NK-92 treated with Interleukin-12 subunit alpha and Interleukin-12 subunit beta, amount 100 ng/mL, for 24 hours (cell line): ENCODE measurements at places on chromosomes 1 and 21.

GRCh38 chr1:21552715-21553114 is 43.5 kb downstream of the ALPL start:
- DNase-seq, result no peak

DNA sequence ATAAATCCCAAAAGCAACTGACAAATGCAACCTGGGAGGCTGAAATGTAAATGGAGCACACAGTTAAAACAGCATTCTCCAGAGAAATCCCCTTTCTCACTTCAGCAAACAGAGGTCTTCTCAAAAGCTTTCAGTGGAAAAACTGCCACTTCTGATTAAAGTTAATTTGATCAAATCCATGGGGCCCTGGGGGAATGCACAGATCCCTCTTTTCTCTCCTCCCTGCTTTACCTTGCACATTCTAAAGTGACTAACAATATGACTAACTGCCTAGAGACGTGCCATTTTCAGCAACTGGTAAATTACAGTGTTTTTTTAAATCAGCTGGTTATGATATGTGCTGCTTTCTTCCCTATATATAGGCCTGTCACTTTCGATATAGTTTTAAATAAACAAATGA is 142.5 kb downstream of the RERE start:
- no peak for DNase-seq

DNA sequence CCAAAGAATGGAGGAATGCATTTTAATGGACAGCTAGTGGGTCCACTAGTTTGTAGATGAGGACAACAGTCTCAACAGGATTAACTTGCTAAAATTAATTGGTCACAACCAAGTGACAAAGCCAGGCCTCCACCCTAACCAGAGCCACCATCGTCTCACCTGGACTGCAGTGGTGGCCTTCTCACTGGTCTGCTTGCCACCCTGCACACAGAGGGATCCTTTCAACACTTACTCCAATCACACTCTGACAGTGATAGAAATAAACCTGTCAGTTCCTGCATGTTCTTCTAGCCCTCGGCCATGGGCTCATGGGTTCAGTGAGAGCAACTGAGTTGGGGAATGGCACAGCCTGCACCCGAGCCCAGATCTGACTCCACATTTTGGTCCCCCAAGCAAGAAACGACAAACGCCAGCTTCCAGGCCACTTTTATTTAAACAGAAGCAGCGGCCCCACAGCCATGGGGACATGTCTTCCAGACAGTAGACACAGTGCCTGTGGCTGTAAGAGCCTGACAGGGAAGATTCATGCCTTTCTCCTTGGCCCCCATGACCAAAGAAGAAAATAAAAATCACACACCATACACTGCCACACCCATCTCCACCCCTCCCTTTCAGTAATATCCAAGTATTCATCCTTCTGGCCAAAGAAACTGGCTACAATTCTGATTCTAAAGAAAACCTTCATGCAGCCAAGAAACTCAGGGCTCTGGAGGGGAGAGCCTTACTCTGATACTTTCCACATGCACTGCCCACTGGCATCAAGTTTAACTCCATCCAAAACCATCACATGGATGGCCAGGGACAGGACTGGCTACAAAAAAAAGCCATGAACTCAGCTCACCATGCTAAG is 37.6 kb downstream of the DHCR24 start:
- DNase-seq, result no peak

- DNase-seq, result no peak
Observed at GRCh38 chr1:20344738-20345137, 54.1 kb downstream of the VWA5B1 start.

GRCh38 chr1:225155555-225155954 is 226.1 kb downstream of the DNAH14 start:
- no peak for DNase-seq

- no peak for DNase-seq
Observed at GRCh38 chr1:87961992-87962391, 633.3 kb downstream of the LMO4 start.

GRCh38 chr1:17765444-17766411 is 10.6 kb downstream of the ACTL8 start:
- no peak for DNase-seq

DNA sequence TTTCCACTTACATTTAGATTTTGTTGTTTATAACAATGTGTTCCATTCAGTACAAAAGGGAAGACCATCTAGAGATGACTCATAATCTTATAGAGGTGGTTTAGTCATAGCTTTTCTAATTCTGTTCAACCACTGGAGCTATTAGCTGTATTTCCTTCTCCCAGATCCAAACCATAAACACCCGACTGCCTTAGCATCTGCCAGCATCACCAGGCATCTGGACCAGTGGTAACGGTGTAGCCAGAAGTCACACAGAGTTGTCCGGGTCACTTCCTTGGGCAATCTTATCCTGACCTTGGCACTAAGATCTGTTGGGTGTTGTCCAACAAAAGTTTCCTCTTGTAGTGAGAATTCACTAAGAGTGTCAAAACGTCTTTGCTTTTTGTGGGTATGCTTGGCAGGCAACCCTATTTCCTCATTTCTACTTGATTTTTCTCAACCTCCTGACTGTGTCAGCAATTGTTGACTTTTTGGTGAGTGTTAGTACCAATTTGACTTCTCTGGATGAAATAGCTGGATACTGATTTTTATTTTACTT is 372.1 kb upstream of the B3GALT2 start:
- no peak for DNase-seq

DNA sequence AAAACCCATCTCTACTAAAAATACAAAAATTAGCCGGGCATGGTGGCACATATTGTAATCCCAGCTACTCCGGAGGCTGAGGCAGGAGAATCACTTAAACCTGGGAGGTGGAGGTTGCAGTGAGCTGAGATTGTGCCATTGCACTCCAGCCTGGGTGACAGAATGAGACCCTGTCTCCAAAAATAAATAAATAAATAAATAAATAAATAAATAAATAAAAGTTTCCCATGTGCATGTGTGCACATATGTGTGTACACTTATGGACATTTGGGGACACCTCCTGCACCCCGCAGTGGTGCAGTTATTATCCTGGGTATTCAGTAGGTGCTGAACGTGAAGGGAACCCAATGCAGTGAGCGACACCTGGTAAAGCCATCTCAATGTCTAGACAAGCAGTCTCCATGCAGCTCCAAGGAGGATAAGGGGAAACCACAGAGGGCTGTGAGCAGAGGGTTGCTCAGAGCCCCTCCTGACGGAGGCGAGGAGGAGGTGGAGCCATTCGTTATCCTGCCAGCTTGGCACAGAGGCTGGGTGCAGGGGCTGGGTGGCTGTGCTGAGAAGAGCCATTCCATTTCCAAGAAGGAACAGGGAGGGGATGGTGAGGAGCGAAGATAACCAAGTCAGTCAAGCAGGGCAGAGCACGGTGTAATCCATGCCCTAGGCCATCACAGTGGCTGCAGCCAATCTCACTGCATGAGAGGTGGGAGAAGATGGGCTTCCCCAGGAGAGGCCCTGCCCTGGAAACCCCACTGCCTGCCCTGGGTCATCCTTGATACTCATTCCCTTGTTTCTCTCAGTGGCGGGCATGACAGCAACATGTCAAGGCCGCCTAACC is 25.6 kb downstream of the UBIAD1 start:
- no peak for DNase-seq

DNA sequence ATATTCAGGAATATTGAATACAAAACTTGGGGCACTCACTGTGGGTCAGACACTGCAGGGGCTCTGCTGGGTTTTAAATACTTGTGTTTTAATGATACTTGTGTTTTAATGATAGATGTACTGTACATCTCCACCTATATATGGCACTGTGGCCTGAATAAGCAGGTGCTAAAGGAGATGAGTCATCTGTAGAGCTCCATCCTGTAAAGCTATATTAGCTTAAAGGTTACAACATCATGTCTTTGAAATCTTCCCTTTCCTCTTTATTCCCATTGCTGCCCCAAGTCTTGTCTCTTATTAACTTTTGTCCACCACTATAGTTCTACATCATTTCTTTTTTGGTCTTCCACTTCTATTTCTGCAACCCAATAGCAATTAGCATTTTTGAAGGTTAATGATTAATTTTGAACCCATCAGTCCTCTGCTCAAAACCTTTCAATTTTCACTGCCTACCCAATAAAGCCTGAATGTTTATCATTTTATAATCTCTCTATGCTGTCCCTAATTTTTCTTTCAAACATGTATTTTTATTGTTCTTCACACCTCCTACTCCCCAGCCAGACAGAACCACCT is 113.3 kb upstream of the PTGFR start:
- DNase-seq, result no peak

DNA sequence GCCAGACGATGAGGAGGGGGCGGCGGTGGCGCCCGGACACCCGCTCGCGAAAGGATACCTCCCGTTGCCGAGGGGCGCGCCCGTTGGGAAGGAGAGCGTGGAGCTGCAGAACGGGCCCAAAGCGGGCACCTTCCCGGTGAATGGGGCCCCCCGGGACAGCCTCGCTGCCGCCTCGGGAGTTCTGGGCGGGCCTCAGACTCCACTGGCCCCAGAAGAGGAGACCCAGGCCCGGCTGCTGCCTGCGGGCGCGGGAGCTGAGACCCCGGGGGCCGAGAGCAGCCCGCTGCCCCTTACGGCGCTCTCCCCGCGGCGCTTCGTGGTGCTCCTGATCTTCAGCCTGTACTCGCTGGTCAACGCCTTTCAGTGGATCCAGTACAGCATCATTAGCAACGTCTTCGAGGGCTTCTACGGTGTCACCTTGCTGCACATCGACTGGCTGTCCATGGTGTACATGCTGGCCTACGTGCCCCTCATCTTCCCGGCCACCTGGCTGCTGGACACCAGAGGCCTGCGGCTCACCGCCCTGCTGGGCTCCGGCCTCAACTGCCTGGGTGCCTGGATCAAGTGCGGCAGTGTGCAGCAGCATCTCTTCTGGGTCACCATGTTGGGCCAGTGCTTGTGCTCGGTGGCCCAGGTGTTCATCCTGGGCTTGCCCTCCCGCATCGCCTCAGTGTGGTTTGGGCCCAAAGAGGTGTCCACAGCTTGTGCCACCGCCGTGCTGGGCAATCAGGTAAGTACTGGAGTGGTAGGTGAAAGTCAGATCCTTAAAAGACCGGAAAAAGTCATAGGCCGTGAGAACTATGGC is 588 bp downstream of the FLVCR1 start:
- peak; percentile 24 for DNase-seq

DNA sequence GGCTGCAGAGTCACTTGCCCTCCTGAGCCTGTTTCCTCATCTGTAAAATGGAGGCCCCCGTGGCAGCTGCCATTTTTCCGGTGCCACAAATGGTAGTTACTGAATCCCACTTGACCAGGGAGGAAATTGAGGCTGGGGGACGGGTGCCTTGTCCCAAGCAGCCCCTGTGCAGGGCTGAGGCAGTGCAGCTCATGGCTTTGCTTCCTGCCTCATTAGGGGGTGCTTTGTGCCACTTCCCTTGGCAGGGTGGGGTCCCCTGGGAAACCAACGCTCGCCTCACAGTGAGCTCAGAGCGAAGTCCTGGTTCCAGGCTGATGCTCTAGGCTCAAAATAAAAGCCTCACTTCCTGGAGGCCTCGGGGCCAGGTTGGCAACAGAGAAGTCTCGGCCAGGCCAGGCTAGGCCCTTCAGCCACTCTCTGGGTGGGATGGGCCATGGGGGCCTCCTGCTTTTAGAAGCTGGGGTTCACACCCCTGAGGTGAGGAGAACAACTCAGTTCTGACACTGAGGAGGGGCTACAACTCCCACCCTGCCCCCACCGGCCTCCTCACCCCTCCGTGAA is 6.8 kb downstream of the LAPTM5 start:
- DNase-seq, result no peak

DNA sequence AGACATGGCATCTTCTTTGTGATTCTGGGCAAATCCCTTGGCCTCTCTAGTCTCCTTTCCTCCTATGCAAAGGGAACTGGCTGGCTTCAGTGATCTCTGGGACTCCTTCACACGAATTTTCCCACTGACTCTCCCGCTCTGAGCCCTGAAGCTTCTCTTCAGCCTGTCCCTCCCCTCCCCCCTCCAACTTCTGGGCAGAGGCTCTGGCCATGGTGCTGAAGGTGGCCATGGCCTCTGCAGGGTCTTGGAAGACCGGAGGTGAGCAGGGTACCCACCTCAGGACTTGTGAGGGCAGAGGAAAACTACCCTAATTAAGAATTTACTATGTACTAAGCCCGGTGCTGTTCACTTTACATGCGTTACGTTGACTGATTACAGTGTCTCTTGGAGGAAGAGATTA is 29.4 kb upstream of the POU3F1 start:
- DNase-seq, result no peak

DNA sequence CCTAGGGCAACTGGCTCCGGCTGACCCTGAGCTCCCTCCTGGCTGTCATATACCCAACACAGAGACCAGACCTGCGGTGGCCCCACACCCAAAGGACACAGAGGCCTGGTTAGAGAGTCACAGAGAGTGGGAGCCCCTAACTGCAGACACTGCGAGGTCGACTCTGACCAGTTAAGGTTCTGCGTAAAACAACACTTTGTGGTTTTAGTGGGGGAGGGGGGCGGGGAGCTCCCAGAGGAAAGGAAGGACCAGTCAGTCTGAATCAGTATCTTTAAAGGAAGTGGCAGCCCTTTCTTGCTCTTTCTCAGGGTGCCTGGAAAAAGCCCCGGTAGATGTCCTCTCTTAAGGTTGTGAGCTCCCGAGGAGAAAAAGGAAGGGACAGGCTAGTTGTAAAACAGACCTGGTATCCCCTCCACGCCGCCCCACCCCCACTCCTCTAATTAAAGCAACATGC is 2.4 kb downstream of the SSBP3 start:
- DNase-seq, result peak; percentile 56

- no peak for DNase-seq
Observed at GRCh38 chr1:26021647-26022403, at the start of gene EXTL1. TSS of gene EXTL1 (plus strand) at chr1:26021775. CDS start at chr1:26022647, 872 bp downstream.

GRCh38 chr1:221416723-221417122 is 325.2 kb downstream of the DUSP10 start:
- no peak for DNase-seq

- no peak for DNase-seq
Observed at GRCh38 chr1:5478156-5478695, 514.0 kb downstream of the NPHP4 start.

GRCh38 chr1:166905900-166906299 is 29.8 kb upstream of the TADA1 start:
- no peak for DNase-seq

GRCh38 chr1:174768949-174769348 is 230.8 kb upstream of the CACYBP start:
- DNase-seq, result no peak

DNA sequence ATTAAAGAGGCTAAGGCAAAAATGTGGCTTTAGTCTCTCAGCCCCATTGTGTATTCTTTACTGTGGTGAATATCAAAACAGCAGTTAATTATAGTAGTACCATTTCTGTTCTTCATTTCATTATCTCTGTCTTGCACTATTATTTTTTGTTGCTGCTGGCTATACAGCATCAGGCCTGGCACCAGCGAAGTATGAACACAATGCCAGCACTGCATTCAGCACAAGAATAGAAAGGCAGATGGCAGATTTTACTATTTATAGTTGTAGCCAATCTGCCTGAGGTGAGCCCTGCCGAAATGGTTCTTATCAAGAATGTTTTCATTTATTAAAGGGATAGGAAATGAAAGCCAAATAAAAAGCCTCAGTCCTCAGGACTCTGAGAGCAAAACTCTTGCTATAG is 72.1 kb downstream of the GPR52 start:
- DNase-seq, result no peak
